ENCODE measurements at places on chromosomes 4 and X.

DNA sequence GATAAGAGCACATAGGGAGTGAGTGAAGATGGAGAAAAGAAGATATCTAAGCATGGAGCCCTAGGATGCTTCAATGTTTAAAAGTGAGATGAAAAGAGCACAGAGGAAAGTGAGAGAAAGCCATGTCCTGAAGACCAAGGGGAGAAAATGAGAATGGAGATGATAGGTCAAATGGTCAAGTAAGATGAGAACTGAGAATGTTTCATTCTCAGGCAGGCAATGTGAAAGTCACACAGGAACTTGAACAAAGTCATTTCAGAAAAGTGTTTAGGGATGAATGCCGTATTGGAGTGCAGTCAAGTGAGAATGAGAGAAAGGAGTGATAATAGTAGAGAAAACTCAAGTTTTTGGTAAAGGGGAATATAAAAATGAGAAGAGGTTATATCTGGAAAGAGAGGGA, 148.7 kb upstream of the PTCHD1 start:
- no peak for DNase-seq

DNA sequence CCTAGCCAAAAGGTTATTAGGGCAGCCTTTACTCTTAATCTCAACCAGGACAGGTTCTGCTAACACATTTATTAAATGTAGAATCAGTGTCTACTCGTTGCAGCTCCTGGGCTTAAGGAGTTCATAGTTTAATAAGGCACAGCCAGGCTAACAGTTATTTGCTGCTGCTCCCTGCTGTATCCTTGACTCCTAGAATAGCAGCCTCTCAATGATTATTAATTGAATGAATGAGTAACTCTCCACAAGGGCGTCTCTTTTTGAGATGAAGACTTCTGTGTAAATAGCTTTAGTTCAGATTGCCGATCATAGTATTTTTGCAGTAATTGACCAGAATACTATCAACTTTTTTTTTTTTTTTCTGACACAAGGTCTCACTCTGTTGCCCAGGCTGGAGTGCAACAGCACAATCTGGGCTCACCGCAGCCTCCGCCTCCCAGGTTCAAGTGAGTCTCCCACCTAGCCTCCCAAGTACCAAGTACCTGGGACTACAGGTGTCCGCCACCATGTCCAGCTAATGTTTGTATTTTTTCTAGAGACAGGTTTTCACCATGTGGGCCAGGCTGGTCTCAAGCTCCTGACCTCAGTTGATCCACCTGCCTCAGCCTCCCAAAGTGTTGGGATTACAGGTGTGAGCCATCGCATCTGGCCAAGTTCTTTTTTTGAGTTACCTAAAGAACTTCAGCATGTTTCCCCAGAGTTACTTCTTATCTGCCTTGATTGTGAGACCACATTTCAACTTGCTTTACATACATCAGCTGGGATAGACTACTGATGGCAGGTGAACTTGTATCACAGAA, 2.9 kb downstream of the UGDH start:
- no peak for DNase-seq

- no peak for DNase-seq
These were observed 223.5 kb upstream of the MBNL3 start for GRCh38 chrX:132712350-132712749.

GRCh38 chr4:144715230-144715629, 69.3 kb downstream of the HHIP start:
- DNase-seq, result no peak

- no peak for DNase-seq
These were observed 47.7 kb downstream of the PDGFRA start for GRCh38 chr4:54276641-54277430.

Data from activated T-cell treated with anti-CD3 and anti-CD28 coated beads for 24 hours (primary cell).